ENCODE measurements at places on chromosomes 2 and 18.

GRCh38 chr2:147222506-147222905, 622.3 kb upstream of the ACVR2A start:
- no peak for DNase-seq
- H3K4me3 ChIP-seq: no peak overlapping the region

DNA sequence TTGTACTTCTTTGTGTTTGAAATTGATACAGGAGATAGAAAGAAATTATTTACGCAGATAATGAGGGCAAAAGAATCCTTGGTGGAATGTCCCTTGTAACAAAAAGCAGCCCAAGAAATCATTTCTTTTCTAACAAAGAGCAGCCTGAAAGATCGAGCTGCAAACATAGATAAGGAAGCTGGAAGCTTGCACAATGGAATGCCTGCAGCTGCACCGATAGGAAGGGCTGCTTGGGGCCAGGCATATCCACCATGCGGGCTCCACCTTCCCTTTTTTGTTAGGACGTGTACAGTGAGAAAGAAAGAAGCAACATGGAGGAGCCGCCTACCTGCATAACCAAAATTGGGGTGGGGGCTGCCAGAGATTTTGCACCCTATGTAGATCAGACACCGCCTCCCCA, 568.7 kb downstream of the METTL4 start:
- no peaks in the 10 kb centered on the region for H3K36me3 ChIP-seq
- no peaks in the 10 kb centered on the region for H3K4me1 ChIP-seq
- H3K27me3 ChIP-seq: no peaks in the 10 kb centered on the region
- no peak overlapping the region for H3K27ac ChIP-seq

DNA sequence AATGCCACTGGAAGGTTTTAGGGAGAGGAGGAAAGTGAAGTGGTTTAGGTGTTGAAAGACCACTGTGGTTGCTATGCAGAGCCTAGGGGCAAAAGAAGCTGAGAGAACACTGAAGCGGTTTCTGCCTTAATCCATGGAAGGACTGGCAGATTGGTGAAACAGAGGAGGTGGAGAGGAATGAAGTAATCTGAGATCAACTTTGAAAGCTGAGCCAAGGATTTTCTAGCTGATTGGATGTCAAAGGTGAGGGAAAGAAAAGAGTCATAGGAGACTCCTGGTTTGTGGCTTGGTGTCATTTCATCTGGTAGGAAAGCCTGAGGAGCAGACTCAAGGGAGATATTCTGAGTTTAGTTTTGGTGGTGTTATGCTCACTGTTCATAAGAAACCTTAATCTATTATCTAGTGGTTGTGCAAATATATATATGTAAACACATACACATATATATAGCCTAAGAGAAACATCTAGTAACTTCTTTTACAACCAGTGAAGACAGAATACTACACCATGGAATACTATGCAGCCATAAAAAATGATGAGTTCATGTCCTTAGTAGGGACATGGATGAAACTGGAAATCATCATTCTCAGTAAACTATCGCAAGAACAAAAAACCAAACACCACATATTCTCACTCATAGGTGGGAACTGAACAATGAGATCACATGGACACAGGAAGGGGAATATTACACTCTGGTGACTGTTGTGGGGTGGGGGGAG, 134.1 kb upstream of the CREB1 start:
- no peak overlapping the region for H3K4me3 ChIP-seq
- no peak for DNase-seq
- no peak overlapping the region for H3K27ac ChIP-seq
- no peaks in the 10 kb centered on the region for H3K36me3 ChIP-seq

DNA sequence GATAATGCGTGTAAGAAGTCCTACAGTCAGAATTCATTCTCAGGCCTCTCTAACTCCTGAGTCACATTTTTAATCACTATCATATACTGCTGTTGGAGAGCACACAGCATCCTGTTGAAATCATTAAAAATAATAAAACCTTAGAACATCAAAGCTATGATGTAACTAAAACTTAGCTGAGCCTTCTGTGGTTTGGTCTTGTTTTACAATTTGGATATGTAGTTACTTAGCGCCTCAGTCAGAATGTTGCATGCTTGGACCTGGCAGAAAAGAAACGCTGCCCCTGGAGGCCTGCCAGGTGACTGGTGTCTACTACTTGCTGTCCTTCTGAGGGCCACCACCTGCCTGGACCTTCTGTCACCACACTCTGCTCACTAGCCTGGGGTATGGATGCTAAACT, 261.1 kb upstream of the RASGRP3 start:
- peaks cover 4% of the 10 kb centered on the region for H3K27me3 ChIP-seq
- H3K36me3 ChIP-seq: no peaks in the 10 kb centered on the region
- no peak for DNase-seq
- H3K4me1 ChIP-seq: peaks cover 8% of the 10 kb centered on the region
- H3K27ac ChIP-seq: no peak overlapping the region

DNA sequence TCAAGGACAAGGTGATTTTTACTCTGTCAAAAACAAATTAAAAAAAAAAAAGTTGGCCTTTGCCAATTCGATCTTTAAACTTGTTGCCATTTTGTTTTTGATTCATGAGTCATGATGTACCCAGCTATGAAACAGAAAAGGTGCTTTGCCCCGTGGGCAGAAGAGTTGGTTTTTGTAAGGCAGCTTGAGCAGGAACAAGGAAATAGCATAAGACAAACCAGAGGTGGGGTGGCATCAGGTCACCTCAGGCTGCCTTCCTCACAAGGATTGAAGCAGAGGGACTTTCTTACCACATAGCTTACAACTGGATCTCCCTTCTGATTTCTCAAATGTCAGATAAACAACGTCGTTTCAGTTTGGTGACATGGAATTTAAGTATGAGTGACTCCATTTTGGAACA, 123.8 kb downstream of the ARL4C start:
- peak overlapping the region; percentile 91 for H3K27ac ChIP-seq
- peaks cover 65% of the 10 kb centered on the region for H3K4me1 ChIP-seq
- no peaks in the 10 kb centered on the region for H3K27me3 ChIP-seq

- no peak overlapping the region for H3K27ac ChIP-seq
- H3K27me3 ChIP-seq: peaks cover 52% of the 10 kb centered on the region
- H3K4me1 ChIP-seq: peaks cover 21% of the 10 kb centered on the region
- H3K4me3 ChIP-seq: peak overlapping the region; percentile 83
- no peaks in the 10 kb centered on the region for H3K36me3 ChIP-seq
These were observed 2.2 kb downstream of the EPHA4 start for GRCh38 chr2:221569871-221570270.

DNA sequence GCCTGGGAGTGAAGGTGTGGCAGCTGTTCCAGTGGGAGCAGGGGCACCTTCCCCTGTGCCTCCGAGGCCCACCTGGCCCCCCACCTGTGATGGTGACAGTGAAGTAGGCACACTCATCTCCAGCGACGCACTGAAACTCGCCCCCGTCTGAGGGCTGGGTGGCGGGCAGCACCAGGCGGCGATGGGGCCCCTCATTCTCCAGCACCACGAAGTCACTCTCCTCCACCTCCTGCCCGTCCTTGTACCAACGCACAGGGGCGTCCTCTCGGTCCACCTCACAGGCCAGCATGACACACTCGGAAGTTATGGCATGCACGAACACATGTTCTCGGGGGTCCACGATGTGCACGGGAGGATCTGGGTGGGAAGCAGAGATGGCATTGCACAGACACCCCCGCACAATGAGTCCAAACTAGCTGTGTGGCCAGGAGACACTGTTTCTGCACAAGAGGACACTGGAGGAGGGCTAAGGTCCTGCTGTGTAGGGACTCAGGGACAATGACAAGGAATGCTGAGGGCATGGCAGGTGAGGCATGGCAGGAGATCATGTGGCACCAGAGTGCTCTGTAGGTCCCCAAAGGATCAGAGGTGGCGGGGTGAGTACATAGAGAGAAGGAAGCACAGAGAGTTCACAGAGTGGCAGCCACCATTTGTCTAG, 7.9 kb downstream of the OBSL1 start:
- H3K27ac ChIP-seq: no peak overlapping the region
- no peaks in the 10 kb centered on the region for H3K36me3 ChIP-seq
- no peak for DNase-seq
- peaks cover 12% of the 10 kb centered on the region for H3K27me3 ChIP-seq
- H3K4me3 ChIP-seq: no peak overlapping the region

DNA sequence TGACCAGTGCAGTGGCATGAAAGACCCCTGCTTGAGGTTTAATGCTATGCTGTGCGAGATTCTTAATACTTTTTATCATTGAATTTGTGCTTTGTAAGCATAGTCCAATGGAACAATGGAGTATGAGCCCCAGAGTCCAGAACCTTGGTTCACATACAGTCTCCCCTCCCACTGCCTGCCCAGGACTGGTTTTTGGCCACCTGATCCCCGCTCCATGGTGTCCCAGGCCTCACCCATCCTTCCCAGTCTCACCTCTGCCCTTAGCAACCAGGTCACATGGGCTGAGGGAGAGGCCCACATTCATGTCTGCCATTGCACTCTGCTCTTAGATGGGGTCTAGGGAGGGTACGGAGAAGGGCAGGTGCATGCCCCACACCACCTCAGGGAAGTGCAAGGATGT, 6.3 kb downstream of the PDE11A start:
- peaks cover 17% of the 10 kb centered on the region for H3K27me3 ChIP-seq
- no peak overlapping the region for H3K4me3 ChIP-seq
- no peaks in the 10 kb centered on the region for H3K36me3 ChIP-seq
- DNase-seq: no peak
- H3K4me1 ChIP-seq: no peaks in the 10 kb centered on the region

GRCh38 chr2:233247116-233247515, 4.4 kb upstream of the ATG16L1 start:
- peak overlapping the region; percentile 93 for H3K27ac ChIP-seq
- peak overlapping the region; percentile 43 for H3K4me3 ChIP-seq
- no peak for DNase-seq
- H3K27me3 ChIP-seq: no peaks in the 10 kb centered on the region
- no peaks in the 10 kb centered on the region for H3K36me3 ChIP-seq

DNA sequence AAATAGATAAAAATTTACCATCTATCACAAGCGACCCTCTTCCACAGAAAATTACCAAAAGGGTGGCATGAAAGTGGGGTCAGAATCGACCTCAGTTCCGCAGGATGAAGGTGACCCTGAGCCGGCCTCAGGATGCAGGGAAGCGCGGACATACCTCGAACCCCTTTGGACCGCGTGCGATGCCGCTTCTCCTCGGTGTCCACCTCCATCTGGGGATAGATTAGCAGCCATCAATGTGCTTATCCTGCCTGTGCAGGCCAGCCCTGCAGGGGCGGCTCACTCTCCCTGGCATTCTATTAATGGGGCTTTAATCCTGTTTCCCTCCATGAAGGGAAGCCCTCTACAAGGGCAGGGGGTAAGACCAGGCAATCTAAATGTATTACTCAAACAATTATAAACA, 235.3 kb upstream of the PXDN start:
- H3K36me3 ChIP-seq: no peaks in the 10 kb centered on the region
- H3K27me3 ChIP-seq: peaks cover 4% of the 10 kb centered on the region
- DNase-seq: no peak
- H3K4me3 ChIP-seq: no peak overlapping the region
- H3K27ac ChIP-seq: no peak overlapping the region
- no peaks in the 10 kb centered on the region for H3K4me1 ChIP-seq

- no peaks in the 10 kb centered on the region for H3K36me3 ChIP-seq
- no peak overlapping the region for H3K4me3 ChIP-seq
- H3K27me3 ChIP-seq: peaks cover 16% of the 10 kb centered on the region
- H3K4me1 ChIP-seq: no peaks in the 10 kb centered on the region
These were observed 33.9 kb downstream of the ZBTB7C start for GRCh38 chr18:48375150-48375800.

- no peaks in the 10 kb centered on the region for H3K27me3 ChIP-seq
- H3K4me1 ChIP-seq: no peaks in the 10 kb centered on the region
- no peak for DNase-seq
- H3K4me3 ChIP-seq: no peak overlapping the region
- H3K27ac ChIP-seq: no peak overlapping the region
These were observed 311.7 kb downstream of the EIPR1 start for GRCh38 chr2:3065928-3066327.

DNA sequence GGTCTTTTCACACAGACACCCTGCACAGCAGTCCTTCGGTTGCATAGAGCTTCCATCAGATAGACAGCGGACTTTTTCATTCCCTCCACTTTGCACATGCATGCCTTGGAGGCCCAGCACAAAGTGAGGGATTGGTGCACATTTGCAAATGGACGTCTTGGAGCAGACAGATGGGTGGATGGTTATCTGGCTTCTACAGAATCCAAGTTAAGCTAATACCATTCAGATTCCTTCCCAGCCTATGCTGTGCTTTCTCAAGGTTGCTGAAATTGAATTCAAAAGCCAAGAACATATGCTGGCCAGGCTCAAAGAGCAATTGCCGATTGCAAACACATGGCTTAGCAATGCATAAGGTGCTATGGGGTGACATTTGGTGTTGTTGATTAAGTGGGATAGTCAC, 186.4 kb downstream of the VAPA start:
- no peaks in the 10 kb centered on the region for H3K27me3 ChIP-seq
- no peak overlapping the region for H3K27ac ChIP-seq
- DNase-seq: no peak
- no peaks in the 10 kb centered on the region for H3K36me3 ChIP-seq

DNA sequence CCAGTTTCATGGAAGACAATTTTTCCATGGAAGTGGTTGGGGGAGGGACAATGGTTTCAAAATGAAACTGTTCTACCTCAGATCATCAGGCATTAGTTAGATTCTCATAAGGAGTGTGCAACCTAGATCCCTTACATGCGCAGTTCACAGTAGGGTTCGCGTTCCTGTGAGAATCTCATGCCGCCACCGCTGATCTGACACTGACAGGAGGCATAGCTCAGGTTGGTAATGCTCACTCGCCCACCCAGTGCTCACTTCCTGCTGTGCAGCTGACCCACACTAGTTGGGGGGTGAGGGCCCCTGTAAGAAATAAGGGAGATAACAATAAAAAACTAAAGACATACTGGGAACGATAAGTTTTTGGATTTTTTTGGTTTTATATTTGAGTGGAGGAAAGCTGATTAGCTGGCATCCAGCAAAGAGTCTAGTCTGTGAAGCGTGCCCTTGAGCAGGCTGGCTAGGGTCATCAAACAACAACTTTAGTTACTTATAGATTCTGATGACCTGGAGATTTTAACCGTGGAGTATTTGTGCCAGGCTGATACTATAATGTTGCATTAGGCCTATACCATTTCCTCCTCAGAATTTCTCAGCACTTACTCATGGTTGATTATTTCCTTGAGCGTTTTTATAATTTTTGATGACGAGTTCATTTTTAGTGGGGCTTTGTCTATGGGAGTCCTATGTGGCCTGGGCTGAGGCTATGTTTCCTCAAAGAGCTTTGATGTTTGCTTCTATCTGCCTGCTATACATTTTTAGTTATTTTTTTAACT, 6.3 kb upstream of the MCFD2 start:
- peak overlapping the region; percentile 62 for H3K27ac ChIP-seq
- H3K27me3 ChIP-seq: no peaks in the 10 kb centered on the region
- no peak overlapping the region for H3K4me3 ChIP-seq
- peak; percentile 21 for DNase-seq

GRCh38 chr2:16092861-16093638, 152.7 kb downstream of the MYCN start:
- H3K4me1 ChIP-seq: no peaks in the 10 kb centered on the region
- H3K27me3 ChIP-seq: no peaks in the 10 kb centered on the region
- H3K36me3 ChIP-seq: no peaks in the 10 kb centered on the region
- H3K4me3 ChIP-seq: no peak overlapping the region

- H3K4me1 ChIP-seq: peaks cover 10% of the 10 kb centered on the region
- DNase-seq: no peak
- no peak overlapping the region for H3K4me3 ChIP-seq
- peaks cover 30% of the 10 kb centered on the region for H3K36me3 ChIP-seq
- H3K27me3 ChIP-seq: no peaks in the 10 kb centered on the region
- no peak overlapping the region for H3K27ac ChIP-seq
These were observed 7.5 kb downstream of the ANKRD53 start for GRCh38 chr2:70985956-70986355.
